GM19239 (cell line): ENCODE measurements at places on chromosomes 5 and 9.

- no peak for DNase-seq
These were observed 137.9 kb downstream of the FAM114A2 start for GRCh38 chr5:153900703-153901395.

- DNase-seq = no peak
These were observed 196.3 kb downstream of the FBXO4 start for GRCh38 chr5:42121401-42121800.

DNA sequence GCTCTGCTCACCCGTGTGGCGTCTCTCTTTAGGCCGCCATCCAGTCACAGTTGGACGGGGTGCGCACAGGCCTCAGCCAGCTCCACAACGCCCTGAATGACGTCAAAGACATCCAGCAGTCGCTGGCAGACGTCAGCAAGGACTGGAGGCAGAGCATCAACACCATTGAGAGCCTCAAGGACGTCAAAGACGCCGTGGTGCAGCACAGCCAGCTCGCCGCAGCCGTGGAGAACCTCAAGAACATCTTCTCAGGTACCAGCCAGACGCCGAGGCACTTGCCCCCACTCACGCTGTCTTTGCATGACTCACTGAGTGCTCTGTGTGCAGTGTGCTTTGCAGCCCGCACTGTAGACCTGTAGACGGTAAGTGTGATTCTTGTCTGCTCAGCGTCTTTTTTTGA, 4.5 kb downstream of the EXOC3 start:
- no peak for DNase-seq

GRCh38 chr9:23342291-23342690, 483.7 kb downstream of the ELAVL2 start:
- no peak for DNase-seq
